Germinal center (tissue), 1 donor: ENCODE measurements at places on chromosomes 16 and 17.

- DNase-seq: peak; percentile 51
Observed at GRCh38 chr17:47649972-47650524, 329 bp downstream of the KPNB1 start.

DNA sequence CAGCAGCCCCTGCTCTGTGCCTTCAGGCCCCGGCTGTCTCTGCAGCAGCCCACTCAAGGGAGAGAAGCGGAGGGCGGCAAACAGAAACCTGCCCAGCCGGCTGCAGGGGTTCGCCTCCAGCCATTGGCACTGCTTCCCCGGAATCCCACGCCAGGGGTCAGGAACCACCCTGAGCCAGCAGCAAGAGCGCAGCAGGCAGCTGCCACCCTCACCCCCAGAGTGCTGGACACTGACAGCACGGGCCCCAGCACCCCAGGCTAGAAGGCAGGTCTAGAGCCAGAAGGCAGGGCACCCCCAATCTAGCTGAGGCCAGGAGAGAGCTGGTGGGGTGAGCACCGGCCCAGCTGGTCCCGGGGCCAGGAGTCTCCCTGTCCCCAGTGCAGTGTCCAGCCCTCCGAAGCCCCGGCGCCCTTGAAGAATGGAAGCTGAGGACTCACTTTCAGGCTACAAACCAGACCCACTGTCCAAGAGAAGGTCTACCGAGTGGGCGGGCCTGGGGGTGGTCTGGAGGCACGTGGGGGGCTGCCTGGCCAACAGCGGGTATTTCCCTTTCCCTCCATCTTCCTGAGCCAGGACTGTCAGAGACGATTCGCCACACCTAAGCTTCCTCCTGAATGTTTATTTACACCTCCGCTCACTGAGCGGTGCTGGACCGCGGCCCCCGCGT is 8.4 kb downstream of the UBALD2 start:
- no peak for DNase-seq

DNA sequence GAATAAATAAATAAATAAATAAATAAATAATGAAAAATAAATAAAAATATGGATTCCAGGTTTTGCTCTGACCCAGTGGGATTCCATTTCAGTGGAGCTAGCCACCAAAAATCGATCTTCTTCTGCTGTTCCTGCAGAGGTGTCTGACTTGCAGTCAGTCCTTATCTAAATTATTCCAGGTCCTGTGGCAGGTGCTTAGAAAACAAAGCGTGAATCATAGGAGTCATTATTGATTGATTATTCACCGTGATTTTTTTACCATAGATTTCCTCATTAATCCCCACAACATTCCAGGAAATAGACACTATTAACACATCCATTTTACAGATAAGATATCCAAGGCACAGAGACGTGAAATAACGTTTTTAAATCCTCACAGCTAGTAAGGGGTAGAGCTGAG is 31.5 kb upstream of the ABR start:
- DNase-seq: no peak

DNA sequence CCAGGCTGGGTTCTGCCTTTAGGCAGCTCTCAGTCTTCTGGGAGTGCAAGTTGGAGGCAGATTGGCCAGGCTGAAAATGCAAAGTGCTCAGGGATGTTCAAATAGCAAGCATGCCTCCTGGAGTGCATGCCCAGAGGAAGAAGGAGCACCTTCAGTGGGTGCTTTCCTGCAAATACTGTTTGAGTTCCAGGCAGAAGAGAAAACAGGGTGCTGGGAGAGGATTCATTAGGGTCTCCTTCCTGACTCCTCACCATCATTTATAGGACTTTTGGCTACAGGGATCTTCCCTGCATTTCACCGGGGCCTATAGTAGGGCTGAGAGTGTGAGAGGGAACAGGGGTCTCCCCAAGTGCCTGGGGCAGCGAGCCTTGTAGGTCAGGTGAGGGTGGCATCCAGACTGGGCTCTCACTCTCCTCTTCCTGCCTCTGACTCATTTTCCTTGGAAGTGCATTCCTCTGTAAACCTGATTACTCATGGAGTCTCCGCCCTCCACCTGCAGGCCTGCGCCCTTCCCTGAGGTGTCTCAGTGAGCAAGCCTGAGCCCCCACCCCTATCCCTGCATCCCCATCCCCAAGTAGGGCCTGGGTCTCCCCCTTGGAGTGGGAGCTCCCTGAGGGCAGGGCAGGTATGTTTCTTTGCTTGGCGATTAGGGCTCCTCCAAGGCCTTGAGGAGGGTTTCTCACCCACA is 17.1 kb upstream of the TNS4 start:
- no peak for DNase-seq

- no peak for DNase-seq
Observed at GRCh38 chr16:62035115-62036092, 834 bp downstream of the CDH8 start.

GRCh38 chr16:53642094-53642493 is 61.6 kb downstream of the RPGRIP1L start:
- DNase-seq: no peak

- DNase-seq: no peak
Observed at GRCh38 chr16:1745181-1745899, 26.0 kb downstream of the NME3 start.

DNA sequence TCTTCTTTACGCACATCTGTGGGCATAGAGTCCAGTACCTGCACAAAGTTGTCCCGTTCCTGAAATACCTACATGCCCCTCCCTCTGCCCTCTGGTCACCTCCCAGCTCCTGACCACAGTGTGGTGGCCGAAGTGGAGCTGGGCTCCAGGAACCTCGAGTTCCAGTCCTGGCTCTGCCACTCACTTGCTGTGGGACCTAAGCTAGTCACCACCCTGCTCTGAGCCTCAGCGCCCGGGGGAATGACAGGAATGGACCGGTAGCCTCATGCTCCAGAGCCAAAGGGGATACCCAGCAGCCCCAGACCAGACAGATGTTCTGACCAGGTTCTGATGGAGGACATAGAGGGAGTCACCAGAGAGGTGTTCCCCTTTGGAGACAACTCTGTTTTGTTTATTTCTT is 26.7 kb upstream of the ITGA3 start:
- no peak for DNase-seq

DNA sequence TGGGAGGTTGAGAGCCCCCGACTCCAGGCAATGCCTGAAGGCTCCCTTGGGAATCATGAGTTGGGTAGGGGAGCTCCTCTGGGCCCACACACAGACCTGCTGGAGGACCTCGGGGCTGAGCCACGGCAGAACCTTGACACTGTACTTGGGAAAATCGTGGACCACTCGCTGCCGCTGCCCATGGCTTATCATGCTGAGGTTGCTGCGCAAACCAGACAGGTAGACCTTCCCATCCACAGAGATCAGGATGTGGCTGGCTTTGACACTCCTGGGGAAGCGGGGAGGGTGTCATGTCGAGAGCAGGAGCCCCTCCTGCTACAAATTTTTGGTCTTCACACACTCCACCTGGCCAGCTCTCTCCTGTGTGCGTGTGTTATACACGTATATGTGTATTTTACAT is 7.2 kb upstream of the LIMD2 start:
- no peak for DNase-seq

- no peak for DNase-seq
Observed at GRCh38 chr17:56536766-56537165, 56.7 kb upstream of the NOG start.

- no peak for DNase-seq
Observed at GRCh38 chr17:65184235-65184959, 47.2 kb downstream of the RGS9 start.

GRCh38 chr17:17125136-17126084 is 80.7 kb downstream of the PLD6 start:
- DNase-seq: no peak

- no peak for DNase-seq
Observed at GRCh38 chr16:85589688-85590505, 23.2 kb upstream of the GSE1 start.

DNA sequence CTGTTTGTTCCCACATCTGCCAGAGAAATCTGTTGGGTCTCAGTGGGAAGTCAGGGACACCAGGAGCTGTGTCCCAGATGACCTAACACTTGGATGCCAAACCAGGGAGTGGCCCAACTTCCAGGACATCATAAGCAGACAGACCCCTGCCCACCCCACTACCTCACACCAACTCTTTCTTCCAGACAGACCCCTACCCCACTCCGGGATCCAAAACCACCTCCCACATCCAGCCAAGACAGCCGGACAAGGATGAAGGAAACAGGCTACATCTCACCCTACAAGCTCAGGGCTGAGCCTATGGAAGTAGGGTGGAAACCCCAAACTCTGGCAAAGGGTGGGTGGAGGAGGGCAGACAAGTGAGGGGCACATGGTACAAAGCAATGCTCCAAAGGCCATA is 3.6 kb downstream of the HDAC5 start:
- no peak for DNase-seq

DNA sequence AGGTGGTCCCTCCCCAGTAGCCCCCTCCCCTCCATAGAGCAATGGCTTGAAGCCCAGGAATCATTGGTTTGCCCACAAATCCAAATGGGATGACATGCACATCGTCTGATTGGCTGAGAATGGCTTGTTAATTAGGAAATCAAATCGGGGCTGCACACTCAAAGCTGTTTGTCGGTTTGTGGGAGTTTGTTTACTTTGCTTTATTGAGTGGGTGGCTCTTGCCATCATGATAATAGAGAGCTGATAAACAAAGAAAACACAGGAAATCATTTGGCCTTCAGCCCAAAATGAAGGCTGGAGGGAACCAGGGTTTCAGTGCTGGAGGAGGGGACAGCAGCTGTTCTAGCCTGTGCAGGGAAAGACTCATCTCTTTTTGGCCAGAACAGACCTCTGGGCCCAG is 316.3 kb downstream of the CBLN1 start:
- DNase-seq: no peak

DNA sequence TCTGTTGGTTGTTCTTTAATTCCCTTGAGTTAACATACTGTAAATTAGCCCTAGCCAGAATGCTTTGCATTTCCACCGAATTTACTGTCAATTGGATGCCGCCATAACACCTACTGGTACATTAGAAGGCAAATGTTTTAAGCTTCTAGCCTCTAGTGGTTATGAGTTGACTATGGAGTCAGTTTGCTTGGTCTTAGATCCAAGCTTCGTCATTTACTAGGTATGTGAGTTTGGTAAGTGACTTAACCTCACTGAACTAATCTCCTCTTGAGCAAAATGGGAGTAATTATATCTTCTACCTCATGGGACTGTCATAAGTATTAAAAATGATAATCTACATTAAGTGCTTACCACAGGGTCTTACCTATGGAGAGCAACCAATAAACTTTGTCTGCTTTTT is 20.4 kb upstream of the CDH11 start:
- DNase-seq: no peak

DNA sequence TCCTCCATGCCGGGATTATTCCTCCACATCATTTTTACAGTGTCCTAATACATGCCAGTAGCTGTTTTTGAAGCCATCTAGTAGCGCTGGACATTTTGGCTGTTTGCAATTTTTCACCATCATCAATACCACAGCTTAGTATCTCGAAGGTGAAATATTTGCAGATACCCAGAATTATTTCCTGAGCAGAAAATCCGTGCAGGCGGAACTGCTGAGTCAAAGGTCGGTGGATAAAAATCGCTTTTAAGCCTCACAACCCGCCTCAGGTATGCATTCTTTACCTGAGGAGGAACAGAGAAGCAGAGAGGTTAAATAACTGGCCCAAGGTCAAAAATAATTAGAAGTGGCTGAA is 584 bp upstream of the TNRC6A start:
- no peak for DNase-seq

GRCh38 chr16:35173295-35173694 is 1713.9 kb downstream of the TP53TG3F start:
- DNase-seq: no peak

DNA sequence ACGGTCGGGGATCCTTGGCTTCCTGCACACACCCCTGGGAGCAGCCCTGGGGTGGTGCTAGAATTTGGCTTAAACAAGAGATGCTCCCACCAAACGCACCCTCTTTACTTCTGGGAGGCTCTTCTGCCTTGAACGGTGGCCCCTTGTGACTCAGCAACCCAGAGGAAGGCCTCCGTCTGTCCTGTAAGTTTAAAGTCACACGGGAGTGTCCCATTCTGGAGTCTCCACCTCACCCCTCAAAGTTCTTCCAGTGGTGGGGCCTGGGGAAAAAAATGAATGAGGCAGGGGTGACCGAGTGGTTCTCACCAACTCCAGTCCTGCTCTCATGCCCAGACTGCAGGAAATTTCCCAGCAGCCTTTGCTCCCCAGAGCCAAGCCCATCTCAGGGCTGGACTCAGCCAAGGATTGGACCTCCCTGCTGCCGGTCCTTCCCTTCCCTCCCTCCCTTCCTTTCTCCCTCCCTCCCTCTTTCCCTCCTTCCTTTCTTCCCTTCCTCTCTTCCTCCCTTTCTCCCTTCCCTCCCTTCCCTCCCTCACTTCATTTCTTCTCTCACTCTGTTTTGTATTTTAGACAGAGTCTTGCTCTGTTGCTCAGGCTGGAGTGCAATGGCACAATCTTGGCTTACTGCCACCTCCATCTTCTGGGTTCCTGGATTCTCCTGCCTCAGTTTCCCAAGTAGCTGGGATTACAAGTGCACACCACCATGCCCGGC is 11.4 kb downstream of the ITGAD start:
- DNase-seq: no peak

- DNase-seq: no peak
Observed at GRCh38 chr16:30722443-30722842, 23.5 kb downstream of the SRCAP start.

DNA sequence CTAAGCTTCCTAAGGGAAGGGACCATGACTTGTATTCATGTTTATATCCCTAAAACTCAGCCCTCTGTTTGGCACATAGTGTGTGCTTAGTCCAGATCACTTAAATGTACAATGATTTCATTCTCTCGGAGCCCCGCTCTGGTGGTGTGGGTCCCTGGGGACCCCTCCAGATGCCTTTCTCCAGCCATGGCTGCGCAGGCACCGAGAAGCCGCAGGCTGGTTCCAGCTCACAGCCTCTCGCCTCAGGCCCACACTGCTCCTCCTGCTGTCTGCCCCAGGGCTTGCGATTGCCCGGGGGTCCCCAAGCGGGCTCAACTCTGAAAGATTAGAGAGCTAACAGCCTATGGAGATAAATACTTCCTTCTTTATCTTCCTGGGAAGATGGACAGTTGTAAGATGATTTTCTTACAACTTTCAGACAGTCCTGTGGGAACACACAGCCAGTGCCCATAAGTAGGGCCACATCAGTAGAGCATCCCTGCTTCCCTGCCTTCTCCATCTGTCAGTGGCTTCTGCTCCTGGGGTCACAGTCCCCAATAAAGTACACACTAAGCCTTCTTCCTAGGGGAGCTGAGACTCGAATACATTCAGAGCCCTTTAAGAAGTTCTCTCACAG is 66.2 kb downstream of the CENPV start:
- peak; percentile 84 for DNase-seq

DNA sequence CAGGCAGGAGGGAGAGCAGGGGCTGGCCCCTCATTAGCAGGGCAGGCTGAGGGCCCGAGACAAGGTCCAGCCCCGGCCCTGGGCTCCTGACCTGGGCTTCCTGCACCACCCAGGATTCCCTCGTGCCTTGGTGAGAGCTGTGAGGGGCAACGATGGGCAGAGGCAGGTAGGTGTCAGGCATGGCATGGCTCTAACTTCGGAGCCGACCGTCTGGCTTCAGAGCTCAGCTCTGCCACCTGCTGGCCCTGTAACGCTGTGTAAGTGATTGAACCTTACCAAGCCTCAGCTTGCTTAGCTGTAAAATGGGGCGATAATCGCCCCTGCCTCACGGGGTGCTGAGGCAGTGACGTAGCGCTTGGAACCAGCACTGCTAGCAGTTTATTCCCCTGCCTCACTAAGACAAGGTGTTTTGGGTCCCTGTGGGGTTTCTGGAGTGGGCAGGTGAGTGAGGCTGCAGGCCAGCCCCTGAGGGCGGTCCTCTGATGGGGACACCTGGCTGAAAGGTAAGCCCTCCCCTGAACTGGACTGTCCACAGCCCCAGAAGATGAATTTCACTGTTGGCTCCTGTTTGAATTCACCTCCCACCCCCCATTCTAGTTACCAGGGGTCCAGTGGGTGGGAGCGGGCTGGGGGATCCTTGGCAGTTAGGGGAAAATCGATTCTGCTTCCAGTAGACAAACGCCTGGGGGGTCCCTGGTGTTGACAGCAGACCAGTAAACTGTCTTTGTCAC is 184.8 kb upstream of the GSE1 start:
- peak; percentile 68 for DNase-seq
